Kidney (tissue), 22 donors: ENCODE measurements at places on chromosomes 7 and 10. TPM values are rescaled to one million over a fixed set of nuclear protein-coding genes. Genes with fewer than 3 reads are reported as not detected.

- no peaks in the 10 kb centered on the region for H3K4me1 ChIP-seq
- H3K36me3 ChIP-seq, result no peaks in the 10 kb centered on the region
- H3K27me3 ChIP-seq, result no peaks in the 10 kb centered on the region
- no peak overlapping the region for H3K4me3 ChIP-seq
- no peak overlapping the region for H3K27ac ChIP-seq
These were observed 187.8 kb downstream of the PARD3 start for GRCh38 chr10:34627331-34627730.

Gene RRP12
- 30.0 TPM for total RNA-seq

DNA sequence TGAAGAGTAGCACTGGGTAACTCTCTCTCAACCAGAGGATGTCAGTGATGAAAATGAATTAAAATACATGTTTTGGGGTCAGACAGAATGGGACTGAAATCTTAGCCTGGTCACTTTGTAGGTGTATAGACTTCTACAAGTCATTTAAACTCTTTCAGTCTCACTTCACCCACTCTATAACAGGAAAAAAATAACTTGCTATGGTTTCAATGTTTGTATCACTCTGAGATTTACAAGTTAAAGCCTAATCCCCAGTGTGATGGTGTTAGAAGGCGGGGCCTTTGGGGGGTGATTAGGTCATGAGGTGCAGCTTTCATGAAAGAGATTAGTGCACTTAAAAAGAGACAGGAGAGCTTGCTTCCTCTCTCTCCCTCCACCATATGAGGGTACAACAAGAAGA, 134.8 kb downstream of the INHBA start:
- no peaks in the 10 kb centered on the region for H3K4me1 ChIP-seq
- H3K27me3 ChIP-seq, result no peaks in the 10 kb centered on the region
- no peak overlapping the region for H3K4me3 ChIP-seq
- H3K36me3 ChIP-seq, result no peaks in the 10 kb centered on the region

Gene CDHR1
- 1.1 TPM for total RNA-seq

- no peaks in the 10 kb centered on the region for H3K4me1 ChIP-seq
- no peaks in the 10 kb centered on the region for H3K27me3 ChIP-seq
- no peak overlapping the region for H3K4me3 ChIP-seq
- DNase-seq, result peak; percentile 15
These were observed 48.0 kb downstream of the SEMA3C start for GRCh38 chr7:80870813-80871212.

DNA sequence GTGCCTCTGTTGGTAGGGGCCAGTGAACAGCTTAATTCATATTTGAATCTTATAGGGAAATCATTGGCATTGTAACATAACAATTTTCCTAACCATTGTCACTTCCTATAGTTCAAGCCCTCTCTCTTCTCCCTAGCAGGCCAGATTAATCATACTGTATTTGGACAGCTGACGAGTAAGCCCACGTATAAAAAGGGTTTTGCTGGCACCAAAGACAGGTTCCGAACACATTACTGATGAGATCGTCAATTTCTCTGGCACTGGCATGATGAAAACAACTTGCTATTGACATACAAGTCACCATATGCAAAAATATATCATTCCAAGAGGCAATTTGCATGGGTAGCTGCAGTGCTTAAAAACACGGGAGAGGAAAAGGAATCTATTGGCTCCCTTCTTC, 891.1 kb upstream of the AUTS2 start:
- no peaks in the 10 kb centered on the region for H3K4me1 ChIP-seq
- no peak for DNase-seq
- no peak overlapping the region for H3K27ac ChIP-seq
- no peaks in the 10 kb centered on the region for H3K36me3 ChIP-seq
- no peaks in the 10 kb centered on the region for H3K27me3 ChIP-seq

- no peak for DNase-seq
- no peak overlapping the region for H3K4me3 ChIP-seq
- H3K4me1 ChIP-seq, result no peaks in the 10 kb centered on the region
- H3K36me3 ChIP-seq, result no peaks in the 10 kb centered on the region
These were observed 8.6 kb downstream of the LZTS2 start for GRCh38 chr10:101007915-101008822.

Gene FOXI2
- 1.1 TPM for total RNA-seq

Gene TMUB1
- 36.9 TPM for total RNA-seq

- H3K27ac ChIP-seq, result no peak overlapping the region
- no peaks in the 10 kb centered on the region for H3K36me3 ChIP-seq
- no peaks in the 10 kb centered on the region for H3K4me1 ChIP-seq
- no peaks in the 10 kb centered on the region for H3K27me3 ChIP-seq
- peak; percentile 97 for DNase-seq
- peak overlapping the region; percentile 55 for H3K4me3 ChIP-seq
These were observed 615 bp upstream of the CNTNAP2 start for GRCh38 chr7:146115851-146116520.

- H3K36me3 ChIP-seq, result no peaks in the 10 kb centered on the region
- no peaks in the 10 kb centered on the region for H3K4me1 ChIP-seq
- DNase-seq, result no peak
- H3K27ac ChIP-seq, result no peak overlapping the region
These were observed 129.0 kb upstream of the TCF7L2 start for GRCh38 chr10:112821038-112821437.

GRCh38 chr7:28542410-28542809, 130.1 kb downstream of the CREB5 start:
- no peaks in the 10 kb centered on the region for H3K36me3 ChIP-seq
- H3K4me1 ChIP-seq, result no peaks in the 10 kb centered on the region
- no peaks in the 10 kb centered on the region for H3K27me3 ChIP-seq
- no peak for DNase-seq
- no peak overlapping the region for H3K27ac ChIP-seq

Gene PDK4
- 45.0 TPM for total RNA-seq

GRCh38 chr7:94648731-94649130, 7.2 kb downstream of the SGCE start:
- DNase-seq, result no peak
- H3K27me3 ChIP-seq, result no peaks in the 10 kb centered on the region
- no peaks in the 10 kb centered on the region for H3K36me3 ChIP-seq
- no peak overlapping the region for H3K4me3 ChIP-seq
- H3K4me1 ChIP-seq, result no peaks in the 10 kb centered on the region

Gene LIPF
- not detected for total RNA-seq

Gene HMX3
- not detected for total RNA-seq

- no peaks in the 10 kb centered on the region for H3K4me1 ChIP-seq
- no peaks in the 10 kb centered on the region for H3K27me3 ChIP-seq
- no peak overlapping the region for H3K27ac ChIP-seq
These were observed 76.1 kb upstream of the HDAC9 start for GRCh38 chr7:18419456-18419855.

Gene SUGCT
- 7.6 TPM for total RNA-seq

- H3K4me3 ChIP-seq, result no peak overlapping the region
- H3K27me3 ChIP-seq, result peaks cover 33% of the 10 kb centered on the region
- peaks cover 14% of the 10 kb centered on the region for H3K4me1 ChIP-seq
- H3K36me3 ChIP-seq, result no peaks in the 10 kb centered on the region
- H3K27ac ChIP-seq, result no peak overlapping the region
These were observed 232 bp upstream of the GRID1 start for GRCh38 chr10:86366902-86367151.

Gene ZNF655
- total RNA-seq, result 66.8 TPM
